ENCODE measurements at places on chromosomes 5 and 9.

DNA sequence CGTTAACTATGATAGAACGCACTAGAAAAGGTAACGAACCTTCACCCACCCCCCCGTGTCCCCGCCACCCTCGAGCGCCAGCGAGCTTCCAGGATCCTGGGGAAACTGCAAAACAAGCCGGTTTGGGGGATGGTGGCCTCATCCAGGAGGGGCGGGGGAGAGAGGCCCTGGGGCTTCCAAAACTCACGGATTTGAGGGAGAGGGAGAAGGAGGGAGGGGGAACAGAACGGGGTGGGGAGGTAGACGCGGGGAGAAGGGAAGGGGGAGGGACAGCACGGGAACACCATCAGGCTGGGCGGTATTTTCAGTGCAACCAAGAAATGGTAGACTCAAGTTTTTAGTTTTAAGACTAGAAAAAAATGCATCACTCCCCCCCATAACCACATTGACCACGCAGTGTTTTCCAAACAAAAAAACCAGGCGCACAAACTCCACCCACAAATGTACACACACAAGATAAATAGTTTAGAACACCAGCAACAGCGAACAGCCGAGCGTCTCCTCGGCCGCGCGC is 1.4 kb downstream of the NRARP start:
- DNase-seq: no peak

GRCh38 chr5:6633469-6634245 is 417 bp downstream of the SRD5A1 start:
- no peak for DNase-seq

DNA sequence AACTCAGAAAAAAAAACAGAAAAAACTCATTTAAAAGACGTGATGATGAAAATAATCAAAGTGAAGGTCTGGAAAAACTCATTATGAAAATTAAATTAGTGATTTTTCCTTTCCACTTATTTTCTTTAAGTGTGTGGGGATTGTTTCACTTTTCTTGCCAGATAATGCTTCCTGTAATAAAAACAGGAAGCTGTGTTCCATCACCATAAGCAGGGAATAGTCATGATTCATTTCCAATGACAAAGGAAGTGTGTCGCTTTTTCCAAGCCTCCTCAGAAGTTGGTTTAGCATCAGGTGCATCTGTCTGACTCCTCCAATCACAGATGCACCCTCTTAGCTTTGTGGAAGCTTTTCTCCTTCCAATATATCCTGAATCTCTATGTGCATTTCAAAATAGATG is 2068.7 kb downstream of the MAT2B start:
- no peak for DNase-seq

DNA sequence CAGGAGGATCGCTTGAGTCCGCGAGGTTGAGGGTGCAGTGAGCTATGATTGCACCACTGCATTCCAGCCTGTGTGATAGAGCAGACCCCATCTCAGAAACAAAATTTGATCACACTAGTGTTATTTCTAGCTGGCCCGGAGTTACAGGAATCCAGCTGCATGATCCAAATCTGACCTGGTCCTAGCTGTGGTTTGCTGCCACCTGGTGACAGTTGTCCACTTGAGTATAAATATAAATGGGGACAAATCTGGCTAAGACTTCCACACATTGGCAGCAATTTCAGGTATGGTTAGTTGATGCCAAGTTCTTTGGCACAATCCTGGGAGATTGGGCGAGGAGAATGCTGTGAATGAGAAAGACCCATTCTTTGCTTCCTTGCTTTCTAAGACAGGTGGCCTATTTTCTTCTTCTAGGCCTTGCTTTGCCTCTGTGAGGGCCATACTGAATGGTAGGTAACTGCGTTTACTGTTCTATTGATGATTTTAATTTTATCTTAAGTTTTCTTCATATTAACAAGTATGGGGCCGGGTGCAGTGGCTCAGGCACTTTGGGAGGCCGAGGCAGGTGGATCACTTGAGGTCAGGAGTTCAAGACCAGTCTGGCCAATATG is 35.4 kb downstream of the UBE2R2 start:
- DNase-seq: peak; percentile 1

DNA sequence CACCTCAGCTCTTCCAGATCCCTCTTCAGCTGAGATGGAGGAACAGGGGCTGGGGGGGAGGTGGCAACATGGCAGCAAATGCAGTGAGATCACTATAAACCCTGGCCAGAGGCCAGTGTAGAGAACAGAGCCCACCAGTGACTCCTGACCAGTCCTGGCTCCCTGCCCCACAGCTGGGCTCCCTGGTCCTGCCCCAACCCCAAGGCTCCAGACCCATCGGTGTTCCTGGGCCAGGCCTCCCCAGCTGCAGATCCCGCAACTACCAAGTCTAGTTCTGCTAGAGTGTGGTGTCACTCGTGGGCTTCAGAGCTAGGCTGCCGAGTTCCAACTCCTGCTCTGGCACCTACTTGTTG is 16.8 kb downstream of the AKNA start:
- DNase-seq: peak; percentile 56

GRCh38 chr5:32612134-32612888 is 27.0 kb downstream of the SUB1 start:
- DNase-seq: no peak

- DNase-seq: no peak
Observed at GRCh38 chr5:82985763-82986162, 91.4 kb downstream of the TMEM167A start.

- no peak for DNase-seq
Observed at GRCh38 chr9:133474215-133474614, 4.7 kb downstream of the SLC2A6 start.

GRCh38 chr5:142819292-142819691 is 49.1 kb downstream of the ARHGAP26 start:
- no peak for DNase-seq

DNA sequence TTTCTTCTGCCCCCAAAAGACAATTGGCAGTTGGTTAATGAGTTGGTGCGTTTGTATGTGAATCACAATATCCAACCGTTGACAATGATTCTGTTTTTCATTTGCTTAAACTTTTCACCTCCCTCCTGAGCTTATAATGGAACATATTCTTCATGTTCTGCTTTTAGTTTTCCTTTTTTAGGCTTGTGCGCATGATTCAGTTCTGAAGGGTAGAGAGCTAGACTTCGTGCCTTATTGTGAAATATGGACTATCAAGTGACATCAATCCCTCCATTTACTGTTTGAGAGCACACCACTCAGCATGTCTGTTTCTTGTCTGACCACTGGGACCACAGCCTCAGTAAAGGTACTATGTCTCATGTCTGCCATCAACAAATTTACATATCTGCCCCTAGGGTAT is 30.5 kb upstream of the LPAR1 start:
- no peak for DNase-seq

- DNase-seq: no peak
Observed at GRCh38 chr5:152608458-152608857, 203.4 kb upstream of the NMUR2 start.

DNA sequence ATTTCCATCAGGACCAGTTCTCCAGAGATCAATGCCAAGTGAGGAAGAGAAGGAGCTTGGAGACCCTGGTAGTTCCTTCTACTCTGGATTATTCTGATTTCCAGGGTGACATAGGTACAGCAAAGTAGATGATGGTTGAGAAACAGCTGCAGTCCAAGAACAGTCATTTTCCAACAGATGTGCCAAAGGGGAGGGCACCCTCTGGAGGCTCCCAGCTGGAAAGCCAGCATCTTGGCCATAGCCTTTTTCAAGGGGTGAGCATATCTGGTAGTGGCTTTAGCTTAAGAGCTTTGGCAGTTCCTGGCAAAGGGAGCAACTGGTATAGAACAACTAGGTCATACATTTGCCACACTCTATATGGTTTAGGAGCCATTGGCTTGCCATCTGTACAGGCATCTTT is 492.7 kb downstream of the RASEF start:
- DNase-seq: no peak

GRCh38 chr5:91607675-91608074 is 224.6 kb upstream of the ARRDC3 start:
- no peak for DNase-seq

DNA sequence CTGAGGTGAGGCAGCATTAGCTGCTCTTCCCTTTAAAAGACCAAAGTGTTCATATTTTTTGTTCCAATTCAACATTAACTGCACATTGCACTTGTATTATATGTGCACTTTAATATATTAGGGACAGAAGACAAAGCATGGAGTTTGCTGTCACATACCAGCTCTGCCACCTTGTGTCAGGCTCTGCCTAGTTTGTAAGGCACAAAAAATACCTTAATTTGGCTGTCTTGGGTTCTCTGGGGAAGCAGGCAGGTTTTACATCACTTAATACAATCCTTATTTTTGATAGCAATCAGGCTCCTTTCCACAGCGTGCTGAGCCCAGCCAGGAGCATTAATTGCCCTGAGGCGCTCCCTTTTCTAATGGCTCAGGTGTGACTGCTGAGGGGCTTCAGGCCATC is 131.8 kb downstream of the SCAMP1 start:
- no peak for DNase-seq

DNA sequence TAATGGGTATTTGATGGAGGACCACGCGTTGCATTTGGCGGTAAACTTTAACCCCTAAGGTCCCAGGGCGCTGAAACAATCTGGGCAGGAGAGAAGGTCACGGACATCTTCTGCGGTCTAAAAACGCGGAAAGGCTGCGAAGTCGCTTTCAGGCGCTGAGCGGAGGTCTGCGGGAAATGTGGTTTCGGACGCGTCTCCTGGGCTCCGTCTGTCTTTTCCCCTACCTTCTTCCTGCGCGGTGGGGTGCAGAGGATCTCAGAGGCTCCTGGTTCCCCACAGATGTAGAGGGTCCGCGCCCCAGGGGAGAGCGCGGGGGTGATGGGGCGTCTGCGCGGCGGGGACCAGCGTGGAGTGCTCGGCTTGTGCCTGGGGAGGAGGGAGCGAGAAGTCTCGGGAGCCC is 58.4 kb downstream of the ZNF510 start:
- DNase-seq: no peak

GRCh38 chr9:108356806-108357205 is 499.0 kb downstream of the ACTL7B start:
- DNase-seq: no peak

GRCh38 chr9:4798281-4799032 is 5.7 kb downstream of the RCL1 start:
- DNase-seq: no peak

- no peak for DNase-seq
Observed at GRCh38 chr9:131095666-131096268, 564 bp upstream of the AIF1L start.

GRCh38 chr5:35229076-35230037 is 930 bp downstream of the PRLR start:
- DNase-seq: no peak

- DNase-seq: no peak
Observed at GRCh38 chr5:134600600-134600999, 32.0 kb downstream of the SAR1B start.

- DNase-seq: no peak
Observed at GRCh38 chr5:14416621-14417275, 164.8 kb upstream of the OTULINL start.

- no peak for DNase-seq
Observed at GRCh38 chr9:89814340-89815040, 209.7 kb downstream of the GADD45G start.

DNA sequence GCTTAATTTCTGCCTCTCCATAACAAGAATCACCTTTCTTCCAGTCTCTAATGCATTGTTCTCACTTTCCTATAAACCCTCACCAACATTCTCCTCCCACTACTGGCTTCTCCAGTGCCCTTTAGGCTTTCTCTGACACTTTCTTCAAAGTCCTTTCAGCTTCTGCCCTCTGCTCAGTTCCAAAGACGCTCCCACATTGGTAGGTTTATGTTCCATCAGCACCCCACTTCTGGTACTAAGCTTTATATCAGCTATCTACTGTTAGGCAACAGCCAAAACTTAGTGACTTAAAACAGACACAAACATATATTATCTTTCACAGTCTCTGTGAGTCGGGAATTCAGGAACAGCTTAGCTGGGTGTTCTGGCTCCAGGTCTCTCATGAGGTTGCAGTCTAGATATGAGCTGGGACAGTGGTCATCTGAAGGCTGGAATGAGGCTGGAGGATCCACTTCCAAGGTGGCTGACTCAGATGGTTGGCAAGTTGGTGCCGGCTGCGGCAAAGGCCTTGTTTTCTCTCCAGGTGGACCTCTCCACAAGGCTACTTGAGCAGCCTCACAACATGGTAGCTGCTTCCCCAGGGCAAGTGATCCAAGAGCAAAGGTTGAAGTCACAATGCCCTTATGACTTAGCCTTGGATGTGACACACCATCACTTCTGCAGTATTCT is 37.4 kb downstream of the BOD1 start:
- DNase-seq: no peak

- DNase-seq: no peak
Observed at GRCh38 chr9:2815661-2816060, 28.2 kb downstream of the PUM3 start.

DNA sequence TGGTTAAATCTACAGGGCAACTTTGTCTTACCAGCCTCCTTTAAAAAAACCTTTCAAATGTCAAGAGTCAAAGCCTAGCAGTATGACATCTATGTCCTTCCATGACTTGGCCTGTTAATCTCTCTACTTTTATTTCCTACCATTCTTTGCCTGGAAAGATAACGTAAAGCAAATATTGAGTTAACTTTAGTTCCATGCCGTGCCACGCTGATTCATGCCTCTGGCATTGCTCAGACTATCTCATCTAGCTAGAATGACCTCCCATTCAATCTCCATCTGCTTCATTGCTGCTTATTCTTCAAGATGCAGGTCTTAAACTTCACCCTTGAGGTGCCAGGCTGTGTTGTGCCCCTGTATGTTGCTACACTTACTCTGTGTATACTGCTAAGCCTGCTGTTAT is 729.8 kb downstream of the EFNA5 start:
- DNase-seq: no peak

DNA sequence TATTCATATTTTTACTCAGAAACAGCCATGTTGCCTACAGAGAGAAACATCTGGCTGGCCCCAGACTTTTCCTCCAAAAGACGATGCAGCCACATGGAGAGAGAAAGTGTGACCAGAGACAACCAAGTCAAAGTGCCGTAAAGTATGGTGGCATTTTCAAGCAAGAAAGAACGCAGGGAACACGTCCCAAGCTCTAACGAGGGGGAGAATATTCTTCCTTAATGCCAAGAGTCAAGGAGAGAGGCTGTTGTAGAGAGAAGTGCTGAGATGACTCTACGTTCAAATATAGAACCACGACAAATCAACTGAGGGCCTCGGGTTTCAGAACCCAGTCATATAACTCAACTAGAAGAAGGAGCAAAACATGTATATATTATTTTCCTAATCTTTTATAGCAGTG is 55.9 kb downstream of the FNBP1 start:
- no peak for DNase-seq

DNA sequence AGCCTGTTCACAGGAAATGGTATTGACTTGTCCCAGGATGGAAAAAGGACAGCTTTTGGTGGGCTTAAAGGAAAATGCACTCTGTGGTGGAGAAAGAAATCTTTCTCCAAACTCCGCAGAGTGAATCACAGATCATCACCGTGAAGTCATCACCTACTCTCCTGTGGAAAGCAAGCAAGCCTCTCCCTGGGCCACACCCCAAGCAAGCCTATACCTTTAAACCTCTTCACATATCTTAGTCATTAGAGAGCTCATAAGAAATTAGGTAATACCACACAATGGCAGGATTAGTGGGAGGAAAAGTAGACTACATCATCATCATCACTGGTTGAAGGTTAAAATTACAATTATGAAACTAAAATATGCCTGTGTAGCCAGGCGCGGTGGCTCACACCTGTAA is 23.2 kb downstream of the TLE1 start:
- DNase-seq: no peak

GRCh38 chr5:9265441-9266287 is 280.2 kb downstream of the SEMA5A start:
- DNase-seq: no peak

- no peak for DNase-seq
Observed at GRCh38 chr5:152464048-152464447, 59.0 kb upstream of the NMUR2 start.

Data from hypothalamus (tissue), 51 donors.